ENCODE measurements at places on chromosomes 2 and 18.

DNA sequence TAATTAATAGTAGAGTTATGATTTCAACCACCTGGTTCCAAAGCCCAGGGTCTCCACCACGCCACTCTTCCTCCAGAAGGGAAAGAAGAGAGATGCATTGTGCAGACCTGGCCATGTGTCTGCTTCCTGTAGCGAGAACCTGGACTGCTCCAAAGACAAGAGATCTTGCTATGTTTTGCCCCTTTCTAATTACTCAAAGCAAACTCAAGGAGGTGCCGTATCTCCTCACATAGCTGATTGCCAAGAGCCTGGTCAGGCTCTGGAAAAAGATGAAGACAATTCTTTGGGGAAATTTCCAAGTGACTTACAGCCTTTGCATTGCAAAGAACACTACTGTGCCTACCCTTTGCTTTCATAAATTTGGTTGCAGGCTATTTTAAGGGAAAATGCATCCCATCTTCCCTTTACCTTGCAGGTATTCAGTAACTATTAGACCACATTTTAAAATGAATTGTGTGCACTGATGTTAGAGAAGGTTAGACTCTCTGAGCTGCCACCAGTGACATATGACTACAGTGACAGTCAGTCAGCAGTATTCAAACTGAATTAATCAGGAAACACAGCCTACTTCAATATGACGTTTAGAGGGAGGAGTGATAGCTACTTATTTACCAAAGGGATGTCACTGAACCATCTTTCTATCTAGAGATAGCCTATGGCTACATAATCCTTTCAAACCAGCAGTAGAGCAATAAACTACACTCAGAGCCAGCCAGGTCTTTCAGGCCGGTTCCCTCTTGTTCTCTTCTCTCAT is 842.1 kb upstream of the FANCL start:
- DNase-seq = no peak

DNA sequence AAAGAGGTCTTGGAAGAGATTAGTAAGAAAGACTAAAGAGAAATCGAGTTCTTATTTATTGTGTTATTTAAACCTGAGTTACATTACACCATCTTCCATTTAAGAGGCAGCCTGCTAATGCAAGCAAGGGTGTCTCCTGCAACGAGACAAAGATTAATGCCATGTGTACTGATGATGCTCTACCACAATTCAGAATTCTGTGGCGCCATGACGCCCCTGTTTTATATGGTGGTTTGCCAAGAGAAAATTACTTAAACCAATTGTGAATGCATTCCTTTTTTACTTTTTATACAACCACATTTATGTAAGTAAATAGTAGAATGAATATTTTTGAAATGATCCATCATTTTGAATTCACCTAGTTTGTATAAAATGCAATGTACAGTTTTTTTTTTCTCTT is 356.1 kb upstream of the ZEB2 start:
- no peak for DNase-seq

GRCh38 chr2:46872902-46873603 is 42.6 kb downstream of the MCFD2 start:
- DNase-seq = no peak

GRCh38 chr2:147623328-147623727 is 221.5 kb upstream of the ACVR2A start:
- DNase-seq = no peak

- DNase-seq = no peak
Measured at GRCh38 chr2:95052804-95053479, 27.4 kb downstream of the MAL start.

- no peak for DNase-seq
Measured at GRCh38 chr2:88764850-88765153, 73.3 kb downstream of the RPIA start.

- DNase-seq = no peak
Measured at GRCh38 chr2:165961818-165962217, 8.2 kb upstream of the TTC21B start.

DNA sequence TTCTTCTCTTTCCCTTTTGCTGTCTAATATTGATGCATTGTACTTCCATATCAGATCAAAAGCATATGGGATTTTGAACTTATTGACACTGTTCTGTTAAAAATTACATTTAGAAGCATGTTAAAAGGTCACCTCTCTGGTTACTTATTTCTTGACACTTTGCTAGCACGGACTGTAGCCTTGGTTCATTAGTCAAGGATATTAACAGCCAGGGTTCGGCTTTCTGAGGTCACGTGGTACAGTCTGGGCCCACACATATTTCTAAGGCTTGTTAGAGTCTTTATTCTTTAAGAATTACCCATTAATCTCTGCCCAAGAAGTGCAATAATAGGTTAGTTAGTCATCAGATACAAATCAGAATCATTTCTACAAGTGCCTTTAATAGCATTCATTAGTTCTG is 1035.8 kb upstream of the FANCL start:
- no peak for DNase-seq

DNA sequence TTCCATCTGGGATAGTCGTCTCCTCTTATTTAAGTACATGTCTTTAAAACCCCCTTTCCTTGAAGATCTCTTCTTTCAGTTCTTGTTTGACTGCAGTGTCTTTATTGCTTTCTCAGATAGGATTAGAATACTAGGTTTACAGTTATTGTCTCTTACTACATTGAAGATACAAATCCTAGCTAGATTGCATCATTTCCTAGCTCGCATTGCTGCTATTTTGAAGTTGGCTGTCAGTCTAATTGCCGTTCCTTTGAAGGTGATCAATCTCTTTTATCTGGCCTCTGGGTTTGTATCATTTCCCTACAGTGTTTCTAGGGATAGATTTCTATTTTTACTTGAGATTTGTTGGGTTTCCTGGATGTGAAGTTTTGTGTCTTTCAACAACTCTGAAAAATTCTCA is 20.9 kb downstream of the ARMC9 start:
- no peak for DNase-seq

DNA sequence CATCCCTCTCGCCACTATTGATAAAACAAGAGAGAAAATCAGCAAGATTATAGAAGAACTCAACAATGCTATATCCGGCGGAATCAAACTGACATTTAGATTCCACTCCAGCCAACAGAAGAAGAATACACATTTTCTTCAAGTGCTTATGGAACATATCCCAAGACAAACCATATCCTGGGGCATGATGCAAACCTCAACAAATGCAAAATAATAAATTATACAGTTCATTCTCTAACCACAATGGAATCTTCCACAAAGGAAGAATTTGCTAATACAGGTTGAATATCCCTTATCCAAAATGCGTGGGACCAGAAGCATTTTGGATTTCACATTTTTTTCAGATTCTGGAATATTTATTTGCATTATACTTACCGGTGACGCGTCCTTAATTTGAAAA is 51.4 kb upstream of the YPEL5 start:
- no peak for DNase-seq

- no peak for DNase-seq
Measured at GRCh38 chr2:190889175-190889943, 8.7 kb downstream of the GLS start.

Data from stimulated activated CD8-positive, alpha-beta memory T cell treated with anti-CD3 and anti-CD28 coated beads, Interleukin-2, amount 100 ng/mL, for 1 hour (primary cell).